ENCODE measurements at places on chromosomes 12 and 14.

GRCh38 chr14:22476005-22476751, 112.8 kb downstream of the DAD1 start:
- DNase-seq: no peak

DNA sequence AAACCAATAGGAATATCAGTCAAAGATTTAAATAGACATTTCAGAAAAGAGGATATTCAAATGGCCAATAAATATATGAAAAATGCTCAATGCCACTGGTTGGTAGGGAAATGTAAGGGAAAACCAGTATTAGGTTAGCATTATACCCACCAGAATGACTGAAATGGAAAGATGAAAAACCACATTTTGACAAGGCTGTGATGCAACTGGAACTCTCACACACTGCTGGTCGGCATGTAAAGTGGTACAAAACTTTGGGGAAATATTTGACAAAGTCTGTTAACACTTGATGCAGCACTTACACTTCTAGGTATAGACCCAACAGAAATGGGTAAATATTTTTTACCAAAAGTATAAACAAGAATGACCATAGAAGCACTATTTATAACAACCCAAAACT, 163.2 kb upstream of the C14orf180 start:
- no peak for DNase-seq

DNA sequence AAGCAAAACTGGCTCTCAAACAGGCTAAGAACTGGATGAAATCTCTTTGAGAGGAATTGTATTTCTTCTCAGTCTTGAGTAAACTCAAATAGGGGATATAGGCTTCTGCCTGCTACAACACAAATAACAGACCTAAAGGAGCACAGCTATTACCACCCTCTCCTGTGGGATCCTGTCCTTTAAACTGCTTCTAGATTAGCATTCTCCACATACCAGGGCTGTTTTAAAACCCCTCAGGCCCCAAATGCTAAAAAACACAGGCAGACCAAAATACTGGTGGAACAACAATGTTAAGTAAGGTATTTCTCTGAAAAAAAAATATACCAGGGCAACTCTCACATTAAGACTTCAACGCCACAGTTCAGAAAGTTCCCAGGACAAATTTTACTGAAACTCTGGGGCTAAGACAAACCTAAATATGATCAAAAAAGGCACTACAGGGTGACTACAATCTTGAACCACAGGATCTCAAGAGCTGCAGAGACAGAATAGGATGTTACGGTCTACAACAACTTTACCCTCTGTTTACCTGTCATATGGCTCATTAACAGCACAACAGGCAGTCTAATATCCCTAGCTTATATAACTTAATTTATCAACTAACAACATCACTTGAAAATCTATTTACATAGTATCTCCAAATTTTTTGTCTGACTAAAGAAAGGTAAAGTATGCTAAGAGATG, 7.2 kb downstream of the CPNE8 start:
- DNase-seq: no peak

DNA sequence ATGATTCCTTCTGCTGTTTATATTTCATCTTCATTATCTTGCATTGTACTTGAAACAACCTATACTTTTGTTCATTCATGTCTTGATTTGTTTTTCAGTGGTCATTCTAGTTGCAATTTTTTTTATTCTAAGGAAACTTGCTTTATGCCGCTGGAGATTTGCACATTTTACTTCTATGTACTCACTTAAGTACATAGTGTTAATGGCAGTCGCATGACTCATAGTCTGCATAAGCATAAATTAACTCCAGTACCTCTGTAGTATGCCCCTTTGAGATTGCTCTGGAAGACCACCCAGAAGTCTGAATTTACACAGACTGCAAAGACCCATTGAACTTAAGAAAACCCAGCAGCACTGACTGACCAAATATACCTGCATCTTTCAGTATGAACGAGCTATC, 77.0 kb downstream of the MSRB3 start:
- DNase-seq: no peak

DNA sequence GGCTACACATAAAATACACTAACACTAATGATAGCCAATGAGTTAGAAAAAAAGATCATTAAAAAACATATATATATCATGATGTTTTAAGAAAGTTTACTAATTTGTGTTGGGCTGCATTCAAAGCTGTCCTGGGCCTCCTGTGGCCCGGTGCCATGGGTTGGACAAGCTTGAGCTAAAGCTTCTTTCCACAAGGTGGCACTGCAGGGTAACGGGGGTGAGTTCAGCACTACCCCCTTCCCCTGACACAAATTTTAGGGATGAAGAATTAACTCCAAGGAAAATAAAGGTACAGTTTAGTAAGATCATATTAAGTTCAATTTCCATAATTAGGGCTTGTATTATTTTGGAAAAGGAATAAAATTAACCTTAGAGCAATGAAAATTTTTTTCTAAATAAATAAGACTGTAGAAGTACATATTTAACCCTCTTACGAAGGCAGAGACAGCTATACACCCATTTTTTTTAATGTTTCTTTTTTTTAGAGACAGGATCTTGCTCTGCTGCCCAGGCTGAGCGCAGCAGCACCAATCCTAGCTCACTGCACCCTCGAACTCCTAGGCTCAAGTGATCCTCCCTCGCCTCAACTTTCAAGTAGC, 38.9 kb downstream of the PPP1R13B start:
- DNase-seq: peak; percentile 92

DNA sequence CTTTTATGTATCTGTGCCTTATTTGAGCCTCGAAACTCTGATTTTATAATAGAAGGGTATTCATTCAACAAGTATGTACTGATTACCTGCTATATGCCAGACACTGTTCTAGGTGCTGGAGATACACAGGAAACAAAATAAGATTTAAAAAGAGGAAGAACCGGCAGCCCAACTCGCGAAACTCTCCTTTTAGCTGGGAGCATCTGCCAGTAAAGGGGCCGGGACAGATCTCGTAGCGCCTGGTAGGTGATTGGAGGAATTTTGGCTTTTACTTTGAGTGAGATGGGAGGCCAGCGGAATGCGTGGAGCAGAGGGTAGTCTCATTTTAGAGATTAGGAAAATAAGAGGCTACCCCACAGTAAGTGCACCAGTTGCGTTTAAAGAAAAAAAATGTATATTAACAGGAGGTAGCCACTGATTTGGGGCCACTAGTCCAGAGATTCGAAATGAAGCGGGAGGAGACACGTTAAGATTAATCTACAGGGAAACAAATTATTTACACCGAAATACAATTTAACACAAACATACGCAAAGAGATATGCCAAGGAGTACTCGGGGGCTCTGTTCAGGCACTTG, 520 bp upstream of the MON2 start:
- no peak for DNase-seq

DNA sequence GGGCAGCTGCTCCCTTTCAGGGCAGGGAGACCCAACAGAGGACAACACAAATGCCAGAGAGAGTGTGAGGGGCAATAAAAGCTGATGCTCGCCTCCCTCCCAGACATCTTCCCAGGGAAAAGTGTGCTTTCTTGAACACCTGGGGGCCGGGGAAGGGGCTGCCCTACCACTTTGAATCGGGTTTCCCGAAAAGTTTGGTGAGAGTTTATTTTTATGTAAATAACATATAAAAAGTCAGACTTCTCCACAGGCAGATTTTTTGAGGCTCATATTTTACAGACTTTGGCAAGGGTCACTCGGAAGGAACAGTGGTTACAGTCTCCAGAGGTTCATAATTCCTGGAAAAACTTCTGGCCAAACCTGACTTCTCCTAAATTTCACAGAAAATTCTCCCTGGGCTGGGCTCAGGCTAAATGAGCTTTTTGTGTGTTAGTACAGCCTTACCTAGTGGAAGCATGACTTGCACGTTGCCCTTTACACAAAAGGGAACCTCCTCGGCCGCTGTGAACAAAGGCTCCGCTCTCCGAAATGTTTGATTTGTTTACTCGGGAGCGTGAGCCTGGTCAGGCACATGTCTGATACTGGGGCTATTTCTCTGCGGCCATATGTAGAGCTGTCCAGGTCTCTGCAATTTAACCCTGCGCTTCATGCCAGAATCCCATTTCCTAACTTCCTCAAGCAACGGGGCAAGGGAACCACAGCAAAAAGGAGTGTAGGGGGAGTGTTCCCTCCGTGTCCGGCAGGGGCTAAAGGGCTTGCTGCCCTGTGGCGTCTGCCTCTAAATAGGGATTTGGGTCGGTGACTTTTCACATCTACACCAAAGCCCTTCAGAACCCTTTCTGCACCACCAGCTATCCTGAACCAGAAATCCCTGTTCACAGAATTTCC, 3.4 kb downstream of the RTL1 start:
- DNase-seq: peak; percentile 87

DNA sequence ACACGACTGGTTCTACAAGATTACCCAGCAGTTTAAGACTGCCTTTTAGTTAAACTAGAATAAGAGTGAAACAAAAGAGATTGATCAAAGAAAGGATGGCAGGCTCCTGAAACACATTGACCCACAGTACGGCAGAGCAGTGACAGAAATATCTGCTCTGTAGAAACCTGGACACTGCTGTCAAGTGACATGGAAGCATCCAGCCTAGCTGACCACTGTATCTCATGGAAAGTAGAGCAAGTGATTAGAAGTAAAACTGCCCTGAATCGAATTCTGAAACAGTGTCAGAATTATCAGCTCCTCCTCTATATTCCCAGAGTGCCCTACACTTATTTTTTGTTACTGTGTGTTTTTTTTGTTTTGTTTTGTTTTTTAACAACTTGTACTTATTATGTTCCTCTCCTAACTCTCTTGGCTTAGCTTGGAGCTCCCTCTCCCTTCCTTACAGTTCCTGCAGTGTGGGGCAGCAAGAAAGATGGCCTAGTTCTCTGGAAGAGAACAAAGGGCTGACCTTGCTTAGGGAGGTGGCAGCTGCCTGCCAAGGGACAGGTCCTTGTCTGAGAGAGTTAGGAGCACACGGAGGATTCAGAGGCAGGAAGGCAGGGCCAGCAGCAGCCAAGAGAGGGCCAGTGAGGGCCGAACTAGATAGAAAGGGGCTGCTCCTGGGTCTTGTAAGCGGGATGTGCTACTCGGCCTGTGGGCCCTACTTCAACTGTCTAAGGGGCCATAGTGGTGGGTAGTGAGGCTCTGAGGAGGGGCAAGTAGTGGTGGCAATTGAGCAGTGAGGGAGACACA, 97.2 kb downstream of the PTPRR start:
- DNase-seq: no peak

DNA sequence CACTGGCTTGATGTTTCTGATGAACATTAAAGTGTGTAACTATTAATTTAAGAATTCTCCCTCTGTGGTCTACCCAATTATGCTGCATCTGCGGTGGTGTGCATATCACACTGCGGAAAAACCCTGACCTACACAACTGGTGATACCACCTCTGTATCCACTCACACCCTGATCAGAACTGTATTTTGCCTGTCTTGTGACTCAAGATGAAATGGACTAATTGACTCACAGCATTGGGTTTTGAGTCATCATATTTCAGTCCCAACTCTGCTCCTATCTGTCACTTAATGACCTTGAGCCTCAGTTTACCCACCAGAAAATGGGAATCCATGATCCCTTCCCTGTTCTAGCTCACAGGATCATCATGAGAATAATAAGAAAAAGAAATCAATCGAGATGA, 65.6 kb downstream of the NUAK1 start:
- DNase-seq: peak; percentile 37

- DNase-seq: no peak
These were observed 19.6 kb upstream of the C14orf180 start for GRCh38 chr14:104559804-104560585.

DNA sequence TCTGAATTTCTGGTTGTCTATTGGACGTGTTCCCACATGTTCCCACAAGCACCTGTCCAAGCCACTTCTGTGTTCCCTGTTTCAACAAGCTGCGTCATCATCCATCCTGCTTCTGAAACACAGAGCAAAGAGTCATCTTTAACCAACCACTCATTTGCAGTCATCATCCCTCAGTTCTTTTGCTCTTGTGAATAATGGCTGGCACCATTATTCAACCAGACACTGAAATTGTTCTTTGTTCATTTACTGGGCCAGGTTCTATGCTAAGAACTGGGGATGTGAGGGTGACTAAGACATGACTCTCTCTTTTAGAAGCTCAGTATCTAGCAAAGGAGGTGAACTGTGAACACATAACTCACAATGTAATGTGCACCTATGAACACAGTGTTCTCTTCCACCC, 40.7 kb upstream of the ANO4 start:
- no peak for DNase-seq

DNA sequence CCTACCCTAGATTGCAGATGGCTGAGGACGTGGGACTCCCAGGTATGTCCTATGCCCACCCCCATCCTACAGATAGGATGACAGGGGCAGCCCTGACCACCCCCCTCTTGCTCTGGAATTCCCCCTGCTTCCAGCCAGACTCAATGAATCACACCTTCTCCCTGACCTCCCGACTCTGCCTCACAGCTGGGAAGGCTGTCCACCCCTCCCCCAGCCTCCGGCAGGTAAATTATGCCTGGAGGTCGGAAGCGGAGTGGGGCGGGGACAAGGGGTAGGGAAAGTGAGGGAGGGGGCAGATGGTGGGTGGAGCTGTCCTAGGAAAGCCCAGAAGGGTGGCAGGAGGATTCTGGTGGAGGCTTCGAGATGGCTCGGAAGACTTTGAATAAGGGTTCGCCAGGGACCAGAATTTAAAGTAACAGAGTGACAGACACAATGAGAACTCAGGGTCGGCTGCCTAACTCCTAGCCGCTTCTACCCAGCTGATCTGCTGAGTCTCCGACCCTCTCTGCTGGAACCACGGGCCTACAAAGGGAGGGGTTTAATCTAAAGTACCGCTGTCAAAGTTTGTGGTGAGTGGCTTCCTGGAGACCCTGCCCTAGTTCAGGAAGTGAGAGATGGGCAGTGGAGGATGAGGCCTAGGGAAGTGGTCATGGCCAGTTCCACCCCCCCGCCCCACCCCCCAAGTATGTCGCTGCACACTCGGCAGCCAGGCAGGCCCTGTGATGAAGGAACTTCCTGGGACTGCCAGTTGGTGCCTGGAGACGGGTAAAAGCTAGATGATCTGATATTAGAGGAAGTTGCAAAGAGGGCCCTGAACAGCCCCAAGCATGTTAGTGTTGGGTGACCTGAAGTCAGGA, 4.2 kb downstream of the PLEKHG3 start:
- DNase-seq: no peak

GRCh38 chr12:106452309-106452708, 94.8 kb downstream of the POLR3B start:
- no peak for DNase-seq

GRCh38 chr14:64663174-64663573, 41.0 kb upstream of the PLEKHG3 start:
- DNase-seq: no peak

GRCh38 chr14:57390806-57391516, 575 bp downstream of the NAA30 start:
- DNase-seq: no peak

GRCh38 chr14:52911904-52912303, 38.9 kb downstream of the FERMT2 start:
- no peak for DNase-seq

- peak; percentile 53 for DNase-seq
These were observed 15.2 kb upstream of the ACTR6 start for GRCh38 chr12:100185361-100185894.

- no peak for DNase-seq
These were observed 91.5 kb downstream of the ARF6 start for GRCh38 chr14:49984424-49984823.

GRCh38 chr14:88078525-88078924, 73.6 kb downstream of the GPR65 start:
- DNase-seq: no peak

GRCh38 chr12:98644433-98644711, 216 bp downstream of the IKBIP start:
- no peak for DNase-seq

GRCh38 chr12:84422340-84422739, 490.3 kb downstream of the SLC6A15 start:
- no peak for DNase-seq

All from esophagus muscularis mucosa (tissue), 4 donors.